Heart left ventricle (tissue), 16 donors: ENCODE measurements at places on chromosomes 7 and 10.

GRCh38 chr7:103412151-103412550 lies 33.9 kb downstream of the SLC26A5 start:
- no peak for DNase-seq

DNA sequence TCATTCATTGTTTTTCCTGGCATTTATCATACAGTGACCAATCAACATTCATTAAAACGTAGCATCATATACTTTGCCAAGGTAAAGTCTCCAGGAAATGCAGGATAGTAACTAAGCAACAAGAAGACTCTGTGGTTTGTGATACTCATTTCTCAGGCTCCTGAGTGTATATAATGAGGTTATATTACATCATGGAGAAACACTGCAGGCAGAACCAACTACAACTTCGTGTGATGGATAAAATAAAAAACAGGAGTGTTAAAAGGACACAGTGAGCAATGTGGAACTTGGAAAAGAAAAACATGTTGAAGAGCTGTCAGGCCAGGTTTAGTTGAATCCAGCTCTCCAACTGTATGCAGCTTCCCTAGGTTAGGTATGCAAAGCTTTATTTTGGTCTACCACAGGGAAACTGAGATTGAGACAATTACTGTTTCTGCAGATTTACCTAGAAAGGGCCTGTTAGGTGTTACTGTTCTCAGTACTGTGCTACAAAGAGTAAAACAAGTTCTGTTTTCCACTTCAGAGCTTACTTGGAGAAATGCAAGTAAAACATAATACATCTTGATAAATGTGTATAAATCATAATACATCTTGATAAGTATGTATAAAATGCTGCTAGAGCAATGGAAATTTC lies 7.8 kb upstream of the CCNY start:
- DNase-seq, result no peak

- no peak for DNase-seq
These were observed 14.6 kb downstream of the GBX1 start for GRCh38 chr7:151152643-151153513.

GRCh38 chr7:104908636-104909035 lies 105.4 kb upstream of the KMT2E start:
- no peak for DNase-seq

DNA sequence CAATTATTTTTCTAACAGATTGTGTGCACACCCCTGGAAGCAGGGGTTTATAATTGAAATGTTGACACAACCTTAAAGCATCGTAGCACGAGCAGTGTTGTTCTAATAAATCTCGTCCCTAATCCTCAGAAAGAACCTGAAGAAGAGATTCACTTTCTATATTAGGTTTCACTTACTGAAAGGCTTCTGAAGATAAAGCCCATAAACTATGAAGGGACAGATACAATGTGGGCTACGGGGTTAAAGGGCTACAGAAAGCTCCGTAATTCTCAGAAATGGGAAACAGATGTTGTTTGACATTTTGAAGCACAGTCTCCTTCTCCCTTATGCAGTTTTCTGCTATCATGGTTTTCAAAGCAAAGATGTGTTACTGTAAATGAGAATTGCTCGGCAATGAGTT lies 479.6 kb downstream of the GATA3 start:
- DNase-seq, result no peak

DNA sequence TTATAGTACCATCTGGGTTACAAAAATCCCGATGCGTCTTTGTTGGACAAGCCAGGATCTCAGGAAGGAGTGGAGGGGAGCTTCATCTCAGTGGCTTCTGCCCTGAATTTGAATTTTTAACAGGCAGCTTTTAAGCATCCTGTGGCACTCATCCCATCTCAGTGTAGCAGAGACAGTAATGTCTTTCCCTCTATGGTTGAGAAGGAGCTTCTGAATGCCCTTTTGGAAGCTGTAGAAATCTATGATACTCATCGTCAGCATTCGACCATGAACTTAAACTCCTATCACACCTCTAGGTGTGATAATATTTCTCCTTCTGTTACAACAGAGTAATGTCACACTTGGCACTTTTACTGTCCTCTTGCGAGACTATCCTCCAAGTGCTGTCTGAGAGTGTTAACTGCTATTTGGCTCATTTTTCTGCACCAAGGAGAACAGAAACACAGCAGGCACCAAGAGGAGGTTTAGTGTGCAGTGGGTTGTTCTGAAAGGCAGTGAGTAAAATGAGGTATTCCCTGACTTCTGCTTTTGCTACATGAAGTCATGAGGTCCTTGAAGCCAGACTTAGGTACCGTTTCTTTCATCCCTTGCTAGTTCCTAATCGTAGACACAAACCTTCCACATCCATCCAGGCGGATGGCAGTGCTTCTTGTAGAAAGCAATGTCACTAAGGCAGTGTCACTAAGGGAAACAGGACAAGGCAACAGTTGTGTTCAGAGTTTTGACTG lies 177.4 kb downstream of the CELF2 start:
- DNase-seq, result no peak

DNA sequence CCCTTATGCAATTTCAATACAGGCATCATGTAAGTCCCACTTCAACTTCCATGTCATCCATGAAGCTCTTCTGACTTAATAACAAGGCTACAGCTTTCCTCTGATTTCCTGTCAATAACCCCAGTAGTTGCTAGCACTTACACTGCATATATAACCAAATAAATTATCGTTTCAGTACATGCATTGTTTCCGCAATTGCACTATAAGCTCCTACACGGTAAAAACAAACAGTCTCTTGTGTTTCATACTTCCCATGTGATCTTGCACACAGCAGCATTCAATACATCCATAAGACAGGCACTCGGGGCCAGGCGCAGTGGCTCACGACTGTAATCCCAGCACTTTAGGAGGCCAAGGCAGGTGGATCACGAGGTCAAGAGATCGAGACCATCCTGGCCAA lies 41.4 kb downstream of the FBXW4 start:
- DNase-seq, result no peak

DNA sequence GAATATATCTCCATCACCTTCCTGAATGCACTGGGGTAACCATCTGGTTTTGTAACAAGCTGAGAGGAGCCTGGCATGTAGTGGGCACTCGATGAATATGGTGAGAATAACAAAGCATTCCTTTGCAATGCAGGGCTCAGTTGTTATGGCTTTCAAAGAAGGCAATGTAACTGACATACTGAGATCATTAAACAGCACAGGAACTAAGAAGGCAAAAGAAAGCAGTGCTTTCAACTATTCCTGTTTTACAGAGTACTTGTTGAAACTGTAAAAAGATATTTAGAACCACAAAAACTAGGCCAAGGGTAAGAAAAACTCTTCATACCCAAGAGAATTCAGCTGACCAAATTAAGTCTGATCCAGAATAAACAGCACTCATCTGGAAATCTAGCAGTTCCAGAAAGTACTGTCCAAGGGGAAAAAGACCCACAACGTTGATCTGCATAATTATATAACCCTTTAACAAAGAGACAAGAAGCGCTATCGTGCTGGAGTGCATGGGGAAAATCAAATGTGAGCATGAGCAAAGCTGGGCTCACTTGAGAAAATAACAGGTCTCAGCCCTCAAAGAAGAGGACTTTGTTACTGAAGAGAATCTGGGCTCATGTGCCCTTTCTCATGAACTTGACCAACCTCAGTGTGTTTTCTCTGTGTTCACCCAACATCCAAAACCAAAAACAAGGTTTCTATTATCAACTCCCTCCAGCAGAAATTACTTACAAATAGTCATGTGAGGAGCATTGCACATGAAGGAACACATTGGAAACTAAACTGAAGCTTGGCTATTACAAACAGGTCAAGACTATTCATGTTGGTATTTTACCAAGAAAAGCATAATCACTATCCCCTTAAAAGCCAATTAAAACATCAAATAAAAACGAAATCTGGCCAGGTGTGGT lies 116.2 kb downstream of the AVL9 start:
- DNase-seq, result no peak

- no peak for DNase-seq
These were observed 2.8 kb upstream of the TRRAP start for GRCh38 chr7:98875501-98875900.

DNA sequence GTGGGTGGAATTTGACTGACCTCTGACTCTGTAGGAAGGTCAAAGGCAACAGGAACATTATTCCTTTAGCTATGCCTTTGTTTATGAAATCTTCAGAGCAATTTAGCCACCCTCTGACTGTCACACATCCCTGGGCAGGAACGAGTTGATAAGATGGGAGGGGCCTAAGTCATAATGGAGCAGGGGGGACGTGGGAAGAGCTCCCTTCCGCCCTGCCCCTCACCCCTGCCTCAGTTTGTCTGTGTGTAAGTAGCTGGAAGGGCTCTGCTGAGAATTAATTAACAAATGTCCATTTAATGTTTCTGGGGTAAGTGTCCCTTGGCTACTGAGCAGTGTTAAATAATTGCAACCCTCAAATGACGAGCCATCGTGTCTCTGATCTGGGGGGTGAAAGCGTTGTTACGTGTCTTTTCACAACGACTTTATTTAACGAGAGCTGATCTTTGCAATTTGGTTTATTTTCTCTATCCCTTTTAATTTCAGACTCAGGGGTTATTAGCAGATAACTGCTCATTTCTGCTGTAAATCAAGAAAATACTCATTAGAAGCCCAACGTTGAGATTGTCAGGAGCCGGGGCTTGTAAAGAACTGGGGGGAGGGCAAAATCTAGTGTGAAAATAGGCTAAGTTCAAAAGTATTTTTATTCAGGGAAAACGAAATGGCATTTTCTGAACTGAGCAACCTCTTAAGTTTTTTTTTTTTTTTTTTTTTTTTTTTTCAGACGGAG lies 12.5 kb upstream of the UNCX start:
- DNase-seq, result no peak

DNA sequence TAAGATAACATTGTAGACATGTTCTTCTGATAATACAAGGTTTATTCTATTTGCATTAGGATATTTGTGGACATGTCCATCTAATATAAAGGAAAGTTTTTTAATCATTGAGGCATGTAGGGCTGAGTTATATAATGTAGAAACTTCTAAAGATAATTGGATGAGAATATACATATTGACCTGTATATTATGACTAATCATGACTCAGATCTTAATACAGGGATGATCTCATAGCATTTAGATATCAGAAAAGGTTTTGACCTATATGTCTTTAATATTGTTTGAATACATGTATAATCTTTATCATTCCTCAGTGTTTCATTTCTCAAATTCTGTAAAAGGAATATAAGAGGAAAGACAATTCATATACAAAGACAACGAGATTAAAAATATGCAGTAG lies 39.2 kb downstream of the CD36 start:
- no peak for DNase-seq

DNA sequence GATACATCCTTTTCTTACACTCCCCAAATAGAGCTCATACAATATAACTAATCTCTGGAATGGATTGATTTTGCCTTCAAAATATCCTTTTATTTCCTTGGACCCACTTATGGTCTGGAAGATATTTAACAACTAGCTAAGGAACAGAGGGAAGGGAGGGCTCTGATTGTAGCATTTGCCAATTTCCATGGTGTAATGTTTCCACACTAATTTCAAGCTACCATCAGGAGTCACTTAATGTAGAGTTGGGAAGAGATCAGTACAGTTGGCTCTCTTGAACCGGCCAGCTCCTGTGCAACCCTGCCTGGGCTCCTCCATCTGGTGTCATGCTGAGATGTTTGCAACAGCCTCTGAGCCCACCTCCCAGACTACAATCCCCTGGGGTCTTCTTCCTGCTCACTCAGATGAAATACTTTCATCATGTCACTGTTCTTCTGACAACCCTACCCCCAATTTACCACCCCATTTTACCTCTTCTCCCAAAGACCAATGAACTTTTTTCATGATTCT lies 8.0 kb upstream of the IL6 start:
- DNase-seq, result no peak

- DNase-seq, result no peak
These were observed 37.7 kb upstream of the INSIG1 start for GRCh38 chr7:155259866-155260497.

- no peak for DNase-seq
These were observed 9.4 kb downstream of the ZCWPW1 start for GRCh38 chr7:100418930-100419659.

- DNase-seq, result no peak
These were observed 252.3 kb upstream of the KLF14 start for GRCh38 chr7:130986261-130986690.

DNA sequence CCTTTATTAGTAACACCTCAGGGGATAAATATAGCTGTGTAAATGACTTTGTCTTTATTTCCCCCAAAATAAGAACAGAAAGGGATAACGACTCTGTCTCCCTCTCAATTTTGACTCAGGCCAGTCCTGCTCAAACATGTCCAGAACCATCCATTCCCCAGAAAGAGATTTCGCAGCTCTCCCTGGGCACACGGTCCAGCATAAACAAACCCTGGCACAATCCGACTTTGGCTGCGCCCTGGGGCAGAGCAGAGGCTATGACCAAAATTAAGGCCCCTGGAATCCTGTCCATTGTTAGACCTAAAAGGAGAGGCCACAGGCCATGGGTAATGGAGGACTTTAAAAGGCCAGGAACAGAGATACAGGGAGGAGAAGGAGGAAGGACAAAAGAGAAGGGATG lies 99.1 kb downstream of the PRPF18 start:
- DNase-seq, result peak; percentile 60

GRCh38 chr10:99426689-99427088 lies 3.7 kb downstream of the GOT1 start:
- DNase-seq, result no peak

DNA sequence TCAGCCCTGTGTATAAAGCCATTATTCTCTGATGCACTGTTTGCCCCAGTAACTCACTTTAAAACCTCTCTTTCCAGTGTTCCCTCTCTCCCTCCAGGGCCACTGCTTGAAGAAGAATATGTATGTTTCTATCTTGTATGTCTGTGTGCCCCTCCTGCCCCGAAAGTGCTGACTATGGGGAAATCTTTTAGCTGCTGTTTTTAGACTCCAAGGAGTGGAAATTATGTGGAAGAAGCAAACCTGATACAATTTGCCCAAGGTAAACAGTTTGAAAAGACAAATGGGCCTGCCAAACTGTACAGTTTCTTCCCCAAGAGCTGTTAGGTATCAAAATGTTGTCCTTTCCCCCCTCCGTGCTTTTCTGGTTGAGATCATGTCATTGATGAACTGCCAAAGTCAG lies 3.4 kb downstream of the ADRA2A start:
- no peak for DNase-seq

- peak; percentile 92 for DNase-seq
These were observed 4.6 kb upstream of the SERPINE1 start for GRCh38 chr7:101121991-101122932.

GRCh38 chr7:71135663-71136062 lies 3.7 kb downstream of the GALNT17 start:
- DNase-seq, result no peak

GRCh38 chr7:159098811-159099655 lies 45.6 kb downstream of the VIPR2 start:
- DNase-seq, result no peak
